ENCODE measurements at places on chromosomes 7 and 10. TPM values are rescaled to one million over a fixed set of nuclear protein-coding genes. Genes with fewer than 3 reads are reported as not detected.
A peak's percentile ranks its signal among the peaks of the same experiment; 100 is the strongest.

- no peak overlapping the region for H3K4me3 ChIP-seq
- H3K4me1 ChIP-seq, result peaks cover 29% of the 10 kb centered on the region
- H3K27ac ChIP-seq, result no peak overlapping the region
Observed at GRCh38 chr7:107232568-107233090, 63.8 kb downstream of the HBP1 start.

DNA sequence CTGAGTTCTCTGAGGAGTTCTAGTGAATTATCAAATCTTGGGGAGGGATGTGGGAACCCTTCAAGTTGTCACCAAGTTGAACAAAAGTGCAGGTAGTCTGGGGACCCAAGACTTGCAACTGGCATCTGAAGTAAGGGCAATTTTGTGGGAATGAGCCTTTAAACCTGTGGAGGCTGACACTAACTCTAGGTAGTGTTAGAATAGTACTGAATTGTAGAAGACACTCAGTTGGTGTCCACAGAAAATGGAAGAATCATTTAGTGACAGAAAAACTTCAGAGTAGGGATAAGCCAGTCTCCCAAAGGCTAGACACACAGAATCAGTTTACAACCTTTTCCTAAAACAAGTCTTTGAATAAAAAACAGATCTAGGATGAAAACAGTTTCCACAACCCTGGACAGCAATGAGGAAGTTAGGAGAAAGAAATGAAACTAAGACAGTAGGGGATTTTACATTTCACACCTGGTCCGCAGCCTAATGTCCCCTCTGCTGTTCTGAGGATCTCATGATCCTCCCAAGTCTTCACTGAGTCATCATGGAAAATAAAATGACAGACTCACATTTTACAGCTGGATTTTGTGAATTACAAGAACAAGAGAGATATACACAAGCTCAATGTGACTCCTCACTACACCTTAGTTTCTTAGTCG is 23.0 kb upstream of the ING3 start:
- no peaks in the 10 kb centered on the region for H3K36me3 ChIP-seq
- DNase-seq, result no peak
- H3K4me3 ChIP-seq, result no peak overlapping the region
- H3K27me3 ChIP-seq, result no peaks in the 10 kb centered on the region
- H3K27ac ChIP-seq, result no peak overlapping the region

Gene NME8
- total RNA-seq, result not detected

DNA sequence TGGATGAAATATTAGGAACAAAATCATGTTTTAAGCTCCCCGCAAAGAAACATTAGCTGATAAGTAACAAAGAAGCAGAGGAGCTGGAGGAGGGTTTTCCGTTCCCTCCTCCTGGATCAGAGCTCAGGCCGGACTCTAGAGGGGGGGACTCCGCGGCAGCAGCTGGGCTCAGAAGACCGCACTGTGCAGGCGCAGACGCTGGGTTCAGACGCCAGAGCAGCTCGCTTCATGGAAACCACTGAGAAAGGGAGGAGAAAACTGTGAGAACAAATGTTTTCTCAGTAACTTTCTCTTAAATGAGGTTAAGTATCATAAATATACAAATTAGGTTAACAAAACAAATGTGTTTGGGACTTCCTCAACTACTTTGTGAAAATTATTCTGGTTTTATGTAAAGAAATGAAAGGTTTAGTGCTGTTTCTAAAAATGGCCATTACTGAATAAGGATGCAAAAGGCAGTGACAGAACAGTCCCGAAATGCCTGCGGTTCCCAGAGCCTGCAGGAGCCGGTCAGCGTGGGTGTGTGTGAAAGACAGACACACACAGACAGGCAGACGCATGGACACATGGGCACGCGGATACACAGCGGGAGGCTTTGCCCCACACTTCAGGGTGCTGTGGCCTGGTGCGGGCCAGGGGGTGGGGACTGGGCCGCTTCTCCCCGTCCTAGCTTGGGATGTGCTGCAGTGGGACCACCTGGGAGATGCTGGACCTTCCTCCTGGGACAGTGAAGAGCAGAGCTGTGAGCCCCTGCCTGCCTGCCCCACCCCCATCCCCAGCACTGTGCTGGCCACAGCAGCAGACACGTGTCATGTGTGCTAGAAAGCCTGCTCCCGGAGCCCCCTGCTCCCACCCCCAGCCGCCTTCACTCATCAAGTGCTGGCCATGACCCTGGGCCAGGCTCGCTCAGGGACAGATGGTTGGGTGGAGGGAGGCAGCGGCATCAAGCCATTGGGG is 20.3 kb upstream of the ADGRA1 start:
- H3K36me3 ChIP-seq, result no peaks in the 10 kb centered on the region
- H3K4me3 ChIP-seq, result no peak overlapping the region
- H3K27me3 ChIP-seq, result peaks cover 29% of the 10 kb centered on the region
- H3K4me1 ChIP-seq, result no peaks in the 10 kb centered on the region
- H3K27ac ChIP-seq, result no peak overlapping the region
- no peak for DNase-seq

Gene MAP3K8
- total RNA-seq, result 16.4 TPM

- no peak for DNase-seq
- H3K4me1 ChIP-seq, result no peaks in the 10 kb centered on the region
- no peaks in the 10 kb centered on the region for H3K27me3 ChIP-seq
- H3K4me3 ChIP-seq, result no peak overlapping the region
Observed at GRCh38 chr7:106757846-106758245, 96.9 kb upstream of the CCDC71L start.

- no peaks in the 10 kb centered on the region for H3K27me3 ChIP-seq
- no peak overlapping the region for H3K27ac ChIP-seq
- peaks cover 5% of the 10 kb centered on the region for H3K36me3 ChIP-seq
- H3K4me3 ChIP-seq, result no peak overlapping the region
- DNase-seq, result no peak
- no peaks in the 10 kb centered on the region for H3K4me1 ChIP-seq
Observed at GRCh38 chr7:127828843-127829500, 177.0 kb downstream of the SND1 start.

Gene KAZALD1
- total RNA-seq, result 21.2 TPM

GRCh38 chr10:62625484-62625883 is 179.0 kb upstream of the ADO start:
- H3K36me3 ChIP-seq, result no peaks in the 10 kb centered on the region
- H3K4me3 ChIP-seq, result no peak overlapping the region
- no peak overlapping the region for H3K27ac ChIP-seq
- no peak for DNase-seq
- H3K4me1 ChIP-seq, result no peaks in the 10 kb centered on the region

Gene NPSR1
- not detected for total RNA-seq

DNA sequence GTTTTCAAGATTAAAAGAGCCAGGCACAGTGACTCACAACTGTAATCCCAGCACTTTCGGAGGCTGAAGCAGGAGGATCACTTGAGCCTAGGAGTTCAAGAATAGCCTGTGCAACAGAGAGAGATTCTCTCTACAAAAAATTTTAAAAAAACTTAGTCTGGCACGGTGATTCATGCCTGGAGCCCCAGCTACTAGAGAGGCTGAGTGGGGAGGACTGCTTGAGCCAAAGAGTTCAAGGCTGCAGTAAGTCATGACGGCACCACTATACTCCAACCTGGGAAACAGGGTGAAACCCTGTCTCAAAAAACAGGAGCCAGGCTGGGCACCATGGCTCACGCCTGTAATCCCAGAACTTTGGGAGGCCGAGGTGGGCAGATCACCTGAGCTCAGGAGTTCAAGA is 86.6 kb upstream of the KCTD7 start:
- DNase-seq, result no peak
- no peaks in the 10 kb centered on the region for H3K36me3 ChIP-seq
- no peaks in the 10 kb centered on the region for H3K27me3 ChIP-seq

- H3K27ac ChIP-seq, result no peak overlapping the region
- H3K27me3 ChIP-seq, result no peaks in the 10 kb centered on the region
Observed at GRCh38 chr7:77516085-77516484, 21.0 kb upstream of the PTPN12 start.

DNA sequence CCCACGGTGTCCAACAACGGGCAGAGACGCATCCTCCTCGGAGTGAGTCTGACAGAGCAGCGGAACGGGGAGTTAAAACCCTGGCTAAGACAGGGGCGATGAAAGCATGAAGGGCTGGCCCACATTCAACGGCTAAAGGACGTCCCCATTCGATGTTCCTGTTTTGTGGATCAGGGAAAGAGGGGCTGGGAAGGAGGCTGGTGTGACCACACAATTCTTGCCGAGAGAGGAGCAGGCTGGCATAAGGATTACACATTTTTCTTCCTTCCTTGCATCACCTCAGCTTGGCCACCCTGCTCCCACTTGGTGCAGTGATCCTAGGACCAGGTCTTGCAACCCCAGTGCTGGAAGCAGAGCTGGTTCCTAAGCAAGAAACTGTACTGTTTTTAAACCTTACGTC is 67.7 kb downstream of the GNA12 start:
- H3K27ac ChIP-seq, result peak overlapping the region; percentile 73
- no peak overlapping the region for H3K4me3 ChIP-seq
- peaks cover 69% of the 10 kb centered on the region for H3K4me1 ChIP-seq
- H3K36me3 ChIP-seq, result peaks cover 29% of the 10 kb centered on the region
- DNase-seq, result no peak

DNA sequence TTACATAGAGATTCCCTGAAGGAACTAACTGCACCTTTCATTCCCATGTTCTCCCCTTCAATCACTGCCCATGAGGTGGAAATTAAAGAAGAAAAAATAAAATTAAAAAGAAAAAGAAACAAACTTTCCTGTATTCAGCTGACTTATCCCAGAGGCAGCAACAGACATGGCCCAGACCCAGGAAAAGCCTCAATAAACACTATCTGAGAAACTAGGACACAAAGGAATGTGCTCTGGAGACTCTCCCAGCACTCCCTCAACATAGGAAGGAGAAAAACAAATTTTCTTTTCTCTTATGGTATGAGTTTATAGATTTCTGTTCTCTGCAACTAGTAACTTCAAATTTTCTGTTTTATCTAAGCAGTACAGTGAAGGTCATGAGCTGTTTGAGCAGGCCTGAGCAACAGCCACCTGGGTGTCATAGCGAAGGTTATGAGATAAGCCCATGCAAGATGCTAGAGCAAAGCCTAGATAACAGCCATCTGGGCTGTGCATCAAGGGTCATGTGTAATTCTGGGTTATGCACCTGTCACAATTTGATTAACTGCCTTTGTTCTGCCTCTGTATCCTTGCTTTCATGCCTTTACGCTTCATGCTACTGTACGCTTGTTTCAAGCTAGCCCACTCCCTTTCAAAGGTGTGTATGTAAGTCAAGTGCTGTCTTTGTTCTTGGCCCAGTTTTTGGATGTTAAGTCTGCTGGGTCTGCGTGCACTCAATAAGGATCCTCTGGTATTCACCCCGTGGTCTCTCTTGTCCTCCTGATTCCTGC is 11.0 kb upstream of the OR6B1 start:
- H3K36me3 ChIP-seq, result no peaks in the 10 kb centered on the region
- H3K27me3 ChIP-seq, result no peaks in the 10 kb centered on the region
- H3K4me3 ChIP-seq, result no peak overlapping the region
- no peaks in the 10 kb centered on the region for H3K4me1 ChIP-seq
- H3K27ac ChIP-seq, result no peak overlapping the region

- H3K4me3 ChIP-seq, result no peak overlapping the region
- no peaks in the 10 kb centered on the region for H3K4me1 ChIP-seq
- H3K36me3 ChIP-seq, result no peaks in the 10 kb centered on the region
- H3K27ac ChIP-seq, result no peak overlapping the region
Observed at GRCh38 chr7:80183900-80184685, 49.5 kb downstream of the GNAI1 start.

- no peak for DNase-seq
- H3K36me3 ChIP-seq, result no peaks in the 10 kb centered on the region
- H3K27me3 ChIP-seq, result no peaks in the 10 kb centered on the region
- H3K4me3 ChIP-seq, result no peak overlapping the region
Observed at GRCh38 chr7:115009736-115010440, 88.0 kb downstream of the MDFIC start.

- H3K27me3 ChIP-seq, result no peaks in the 10 kb centered on the region
- no peaks in the 10 kb centered on the region for H3K36me3 ChIP-seq
- DNase-seq, result peak; percentile 76
- H3K4me3 ChIP-seq, result no peak overlapping the region
Observed at GRCh38 chr10:71970331-71970730, 6.1 kb downstream of the CHST3 start.

DNA sequence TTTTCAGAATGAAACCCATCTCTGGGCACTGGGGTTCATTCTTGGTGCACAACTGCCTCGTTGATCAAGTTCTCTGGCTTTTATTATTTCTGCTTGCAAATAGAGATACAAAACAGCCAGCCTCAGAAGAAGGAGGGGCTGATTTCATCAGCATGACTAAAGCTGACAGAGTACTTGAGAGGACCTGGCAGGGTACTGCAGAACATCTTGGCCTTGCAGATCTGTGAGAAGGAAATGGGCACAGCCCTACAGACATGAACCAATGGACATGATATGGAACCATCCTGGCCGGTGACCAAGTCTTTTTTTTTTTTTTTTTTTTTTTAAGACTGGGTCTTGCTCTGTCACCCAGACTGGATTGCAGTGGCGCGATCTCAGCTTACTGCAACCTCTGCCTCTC is 240.6 kb downstream of the VTI1A start:
- no peaks in the 10 kb centered on the region for H3K4me1 ChIP-seq
- DNase-seq, result no peak
- H3K4me3 ChIP-seq, result no peak overlapping the region
- no peaks in the 10 kb centered on the region for H3K27me3 ChIP-seq
- no peaks in the 10 kb centered on the region for H3K36me3 ChIP-seq
- no peak overlapping the region for H3K27ac ChIP-seq

GRCh38 chr10:14562218-14563075 is 212.2 kb downstream of the FAM107B start:
- H3K4me1 ChIP-seq, result peaks cover 54% of the 10 kb centered on the region
- peak overlapping the region; percentile 71 for H3K27ac ChIP-seq
- H3K36me3 ChIP-seq, result peaks cover 22% of the 10 kb centered on the region

- no peak overlapping the region for H3K4me3 ChIP-seq
- no peak for DNase-seq
- no peak overlapping the region for H3K27ac ChIP-seq
Observed at GRCh38 chr7:27302590-27302989, 60.0 kb downstream of the EVX1 start.

GRCh38 chr10:132572545-132572937 is 35.0 kb downstream of the INPP5A start:
- no peaks in the 10 kb centered on the region for H3K36me3 ChIP-seq
- H3K4me1 ChIP-seq, result peaks cover 61% of the 10 kb centered on the region

GRCh38 chr10:598415-599170 is 90.9 kb downstream of the DIP2C start:
- no peaks in the 10 kb centered on the region for H3K36me3 ChIP-seq
- no peak for DNase-seq
- no peaks in the 10 kb centered on the region for H3K4me1 ChIP-seq
- H3K27ac ChIP-seq, result no peak overlapping the region

DNA sequence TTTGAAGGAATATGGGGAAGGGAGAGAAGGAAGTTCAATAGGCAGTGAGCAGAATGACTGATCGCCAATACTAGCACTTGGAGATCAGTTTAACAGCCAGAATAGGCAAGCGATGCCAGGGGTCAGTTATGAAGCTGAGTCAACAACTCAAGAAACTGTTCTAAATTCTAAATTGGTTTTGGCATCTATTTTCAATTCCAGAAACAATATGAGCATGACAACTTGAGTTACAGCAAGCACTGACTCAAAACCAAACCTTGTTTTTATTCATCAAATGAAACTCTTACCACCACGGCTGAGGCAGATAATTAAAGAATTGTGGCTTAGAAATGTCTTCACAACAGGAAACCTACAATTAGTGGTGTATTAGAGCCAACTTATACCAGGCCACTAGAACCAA is 180.5 kb upstream of the ASAH2 start:
- peak overlapping the region; percentile 66 for H3K27ac ChIP-seq
- H3K36me3 ChIP-seq, result no peaks in the 10 kb centered on the region
- DNase-seq, result no peak
- H3K4me3 ChIP-seq, result no peak overlapping the region

- peak; percentile 57 for DNase-seq
- H3K4me3 ChIP-seq, result no peak overlapping the region
- H3K4me1 ChIP-seq, result no peaks in the 10 kb centered on the region
- H3K27me3 ChIP-seq, result no peaks in the 10 kb centered on the region
- no peaks in the 10 kb centered on the region for H3K36me3 ChIP-seq
Observed at GRCh38 chr10:114301177-114301576, 62.1 kb downstream of the VWA2 start.
